Muscle of arm (tissue), 14 donors: ENCODE measurements at places on chromosomes 16 and 17. TPM values are rescaled to one million over a fixed set of nuclear protein-coding genes. Genes with fewer than 3 reads are reported as not detected.

GRCh38 chr16:7304279-7304678 lies 28.4 kb upstream of the RBFOX1 start:
- DNase-seq = no peak

Gene NPTX1
- polyA plus RNA-seq = 0.17 TPM

Gene MLYCD
- 3.9 TPM for polyA plus RNA-seq

GRCh38 chr17:2030779-2031163 lies 818 bp downstream of the DPH1 start:
- no peak for DNase-seq

GRCh38 chr17:41684035-41684434 lies 4.7 kb upstream of the EIF1 start:
- no peak for DNase-seq

- DNase-seq = no peak
Measured at GRCh38 chr16:5851393-5851982, 753.9 kb upstream of the EEF2KMT start.
